CD8-positive, alpha-beta T cell (primary cell): ENCODE measurements at places on chromosomes 7 and 10.
A peak's percentile ranks its signal among the peaks of the same experiment; 100 is the strongest.

GRCh38 chr7:118059209-118059608 lies 124.8 kb upstream of the LSM8 start:
- no peak for DNase-seq

DNA sequence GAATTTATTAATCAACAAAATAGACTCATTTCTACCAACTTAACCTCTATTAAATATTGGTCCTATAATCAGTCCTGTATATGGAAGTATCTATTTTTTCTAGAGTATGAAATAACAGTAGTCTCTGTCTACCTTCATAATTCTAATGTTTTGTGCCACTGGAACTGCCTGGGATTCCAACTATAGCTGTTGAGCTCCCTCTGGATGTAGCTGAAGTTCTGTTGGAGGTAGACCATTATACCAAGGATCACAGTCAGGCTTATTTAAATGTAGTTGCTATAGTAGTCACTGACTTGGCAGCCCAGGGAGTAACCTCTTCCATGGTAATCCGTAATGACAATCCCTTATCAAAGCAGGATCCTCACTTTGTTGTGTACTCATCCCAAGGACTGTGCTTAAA lies 48.5 kb upstream of the PHYHIPL start:
- DNase-seq = no peak

GRCh38 chr7:516606-517456 lies 2.8 kb downstream of the PDGFA start:
- peak; percentile 24 for DNase-seq

GRCh38 chr10:34188221-34188620 lies 626.9 kb downstream of the PARD3 start:
- no peak for DNase-seq

- DNase-seq = no peak
Observed at GRCh38 chr10:5468262-5469106, 30.9 kb downstream of the CALML5 start.

DNA sequence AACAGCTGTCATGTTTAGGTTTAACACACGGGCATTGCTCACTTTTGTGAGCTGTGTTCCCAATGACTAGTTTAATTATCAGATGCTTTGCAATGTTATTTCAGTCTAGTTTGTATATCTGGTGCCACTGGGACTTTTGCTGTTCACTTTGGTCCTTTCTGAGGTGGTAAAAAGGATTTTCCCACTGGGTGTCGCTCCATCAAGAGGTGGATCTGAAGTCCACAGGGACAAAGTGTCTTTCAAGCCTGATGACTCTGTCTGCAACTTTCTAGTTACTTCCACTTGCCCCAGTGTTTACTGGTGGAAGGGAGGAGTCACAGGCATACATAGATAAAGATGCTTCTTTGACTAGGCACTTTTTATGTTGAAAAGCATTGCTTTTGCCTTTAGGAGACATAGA lies 242.2 kb downstream of the HGF start:
- DNase-seq = no peak

- no peak for DNase-seq
Observed at GRCh38 chr7:66257481-66257880, 52.3 kb downstream of the TPST1 start.

DNA sequence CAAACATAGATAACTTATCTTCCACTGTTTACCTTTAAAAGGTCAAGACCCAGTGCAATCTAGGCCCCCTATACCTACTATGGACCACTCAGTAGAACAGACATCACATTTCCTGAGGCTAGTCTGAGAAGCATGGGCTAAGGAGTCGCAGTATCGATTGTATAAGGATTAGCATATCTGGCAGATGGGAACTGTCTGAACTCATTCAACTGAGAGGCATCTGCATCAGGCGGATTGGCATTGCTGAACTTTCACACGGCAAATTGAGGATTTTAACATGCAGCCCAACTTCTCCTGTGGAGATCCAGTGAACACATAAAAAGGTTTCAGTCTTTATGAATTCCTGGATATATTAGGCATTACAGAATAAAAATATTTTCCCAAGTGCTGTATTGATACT lies 89.1 kb upstream of the LRGUK start:
- no peak for DNase-seq

DNA sequence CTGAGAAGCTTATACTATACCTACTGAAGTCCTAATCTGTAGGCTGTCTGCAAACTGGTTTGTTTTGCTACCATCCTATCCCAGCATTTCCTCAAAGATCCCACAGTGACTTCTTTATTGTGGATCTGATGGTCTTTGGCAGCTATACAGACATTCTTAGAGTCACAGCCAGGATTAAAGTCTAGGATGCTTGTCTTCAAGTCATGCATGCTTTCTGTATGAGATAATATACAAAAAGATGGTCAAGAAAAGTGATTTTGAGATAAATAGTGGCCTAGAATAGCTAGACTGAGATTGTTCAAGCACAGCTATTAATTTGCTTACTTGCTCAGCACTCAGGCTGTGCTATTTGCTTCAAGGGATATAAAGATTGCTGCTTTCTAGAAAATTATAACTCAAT lies 454.4 kb downstream of the AUTS2 start:
- DNase-seq = no peak

- no peak for DNase-seq
Observed at GRCh38 chr7:128891942-128892269, 18.6 kb downstream of the KCP start.

DNA sequence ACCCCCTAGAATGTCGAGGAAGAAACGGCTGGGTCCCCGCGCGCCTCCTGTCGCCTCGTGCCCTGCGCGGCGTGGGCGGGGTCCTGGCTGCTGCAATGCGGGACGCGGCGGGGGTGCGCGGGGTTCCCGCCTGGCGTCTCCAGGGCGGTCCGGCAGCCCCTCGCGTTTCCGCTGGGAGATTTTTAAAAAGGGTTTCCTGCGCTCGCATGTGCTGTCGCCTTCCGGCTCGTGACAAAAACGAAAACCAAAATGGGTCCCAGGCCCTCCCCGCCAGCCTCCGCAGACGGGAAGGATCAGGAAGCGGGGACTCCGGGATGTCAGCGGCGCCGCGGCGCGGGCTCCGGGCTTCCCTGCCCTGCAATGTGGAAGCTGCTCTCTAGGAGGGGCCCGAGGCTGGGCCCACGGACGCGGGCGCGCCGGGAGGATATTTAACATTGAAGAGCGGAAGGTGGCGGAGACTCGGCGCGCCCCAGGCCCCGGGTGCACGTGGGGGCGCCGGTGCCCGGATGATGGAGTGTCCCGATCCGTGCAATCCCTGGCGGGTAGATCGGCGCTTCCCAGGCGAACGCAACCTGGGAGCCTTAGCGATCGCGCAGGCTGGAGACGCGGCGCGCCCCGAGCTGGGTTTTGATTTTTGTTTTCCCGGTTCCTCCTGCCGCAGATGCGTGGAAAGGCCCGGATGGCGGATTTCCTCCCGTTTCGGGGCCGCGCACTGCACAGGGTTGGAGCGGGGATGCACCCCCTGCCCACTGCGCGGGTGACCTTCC lies 1.0 kb downstream of the PFKP start:
- peak; percentile 56 for DNase-seq

- DNase-seq = no peak
Observed at GRCh38 chr7:38147005-38147404, 31.0 kb upstream of the STARD3NL start.

GRCh38 chr10:11425296-11425610 lies 186.2 kb downstream of the USP6NL start:
- no peak for DNase-seq

GRCh38 chr7:34104115-34104514 lies 198.8 kb downstream of the BMPER start:
- no peak for DNase-seq

DNA sequence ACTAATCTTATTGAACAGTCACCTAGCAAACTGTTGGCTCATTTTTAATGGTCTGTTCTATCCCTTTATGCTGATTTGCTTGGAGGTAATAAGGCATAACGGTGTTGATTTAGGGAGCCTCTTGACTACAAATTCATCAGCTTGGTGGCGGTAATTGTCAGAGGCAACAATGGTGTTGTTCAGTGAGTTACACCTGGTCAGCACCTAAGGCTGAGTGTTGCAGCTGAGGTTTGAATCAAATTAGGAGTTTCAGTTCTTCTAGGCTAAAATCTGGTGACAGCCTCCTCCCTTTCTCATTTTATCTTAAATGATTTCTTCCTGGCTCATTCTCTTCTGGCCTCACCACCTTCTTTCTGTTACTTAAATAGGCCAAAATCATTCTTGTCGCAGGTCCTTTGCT lies 42.3 kb upstream of the SP8 start:
- no peak for DNase-seq

DNA sequence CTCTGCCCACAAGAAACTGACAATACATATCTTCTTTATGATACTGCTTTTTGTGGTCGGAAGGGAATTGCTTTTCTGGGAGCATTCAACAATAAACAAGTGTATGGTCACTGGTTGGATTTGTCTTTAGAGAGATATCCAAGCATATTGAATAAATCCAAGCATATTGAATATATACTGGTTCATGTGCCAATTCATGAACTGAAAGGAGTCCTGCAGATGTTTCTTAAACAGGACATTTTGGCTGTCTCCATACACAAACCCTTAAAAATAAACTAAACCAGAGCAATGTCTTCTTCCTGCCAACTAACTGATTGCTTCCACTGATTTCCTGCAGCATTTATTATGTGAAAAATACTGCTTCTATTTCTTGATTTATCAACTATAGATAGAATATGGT lies 173.9 kb downstream of the FOXP2 start:
- no peak for DNase-seq

- DNase-seq = no peak
Observed at GRCh38 chr7:35874886-35875285, 74.0 kb downstream of the SEPTIN7 start.

GRCh38 chr7:83036721-83037380 lies 125.8 kb downstream of the PCLO start:
- DNase-seq = no peak

DNA sequence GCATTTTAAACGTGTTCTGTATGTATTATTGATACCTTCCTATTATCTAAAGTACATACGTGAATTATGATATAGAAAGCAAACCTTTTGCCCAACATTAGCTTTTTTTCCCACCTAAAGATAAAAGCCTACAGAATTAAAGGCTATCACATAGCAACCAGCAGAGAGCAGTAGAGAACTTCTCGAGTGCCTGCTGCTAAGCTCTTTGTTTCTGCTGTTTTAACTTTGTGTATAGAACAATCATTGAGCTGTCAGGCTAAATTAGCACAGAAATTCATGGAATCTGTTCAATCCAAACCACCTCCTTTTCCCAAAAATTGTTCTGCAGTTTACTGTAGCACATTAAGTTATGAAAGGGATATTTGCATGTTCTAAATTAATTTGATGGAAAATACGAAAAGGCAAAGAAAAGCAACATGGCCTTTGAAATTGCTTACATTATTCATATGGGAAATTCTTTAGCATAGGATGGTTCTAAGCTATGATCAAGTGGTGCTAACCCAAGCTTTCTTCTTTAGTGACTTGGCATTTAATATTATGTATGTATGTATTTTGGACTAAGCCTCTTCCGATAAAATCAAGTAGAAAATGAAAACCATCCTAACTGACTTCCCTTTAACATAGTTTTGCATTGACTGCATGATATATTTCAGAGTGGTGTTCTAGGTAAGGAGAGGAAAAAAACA lies 1288.5 kb downstream of the GATA3 start:
- DNase-seq = peak; percentile 37

GRCh38 chr10:3192856-3193635 lies 20.5 kb upstream of the PITRM1 start:
- peak; percentile 65 for DNase-seq

GRCh38 chr7:121288894-121289293 lies 39.9 kb upstream of the WNT16 start:
- no peak for DNase-seq

GRCh38 chr7:67590649-67591048 lies 594.0 kb downstream of the TYW1 start:
- DNase-seq = no peak

GRCh38 chr10:131419797-131420196 lies 108.3 kb upstream of the TCERG1L start:
- DNase-seq = no peak

GRCh38 chr7:150450491-150451001 lies at the start of gene GIMAP8:
Gene GIMAP8 (plus strand): TSS chr7:150450630. CDS start chr7:150466699, 16,069 bp downstream.
- peak; percentile 57 for DNase-seq

DNA sequence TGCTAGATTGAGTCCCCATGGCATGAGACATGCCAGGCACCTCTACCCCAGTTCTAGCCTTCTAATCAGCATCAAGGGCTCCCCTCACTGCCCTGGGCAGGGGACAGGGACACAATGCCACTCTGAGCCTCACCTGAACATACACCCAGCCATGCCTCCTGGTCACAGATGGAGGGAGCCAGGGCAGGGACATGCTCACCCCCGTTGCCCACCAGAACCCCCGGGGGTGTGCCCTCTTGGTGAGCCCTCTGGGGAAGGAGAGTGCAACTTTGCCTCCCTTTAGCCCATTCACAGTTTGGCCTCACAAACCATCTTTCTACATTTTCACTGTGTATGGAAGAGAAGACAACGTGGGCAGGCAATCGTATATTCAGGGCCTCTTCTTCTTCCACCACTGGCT lies 167.2 kb downstream of the LCOR start:
- no peak for DNase-seq

DNA sequence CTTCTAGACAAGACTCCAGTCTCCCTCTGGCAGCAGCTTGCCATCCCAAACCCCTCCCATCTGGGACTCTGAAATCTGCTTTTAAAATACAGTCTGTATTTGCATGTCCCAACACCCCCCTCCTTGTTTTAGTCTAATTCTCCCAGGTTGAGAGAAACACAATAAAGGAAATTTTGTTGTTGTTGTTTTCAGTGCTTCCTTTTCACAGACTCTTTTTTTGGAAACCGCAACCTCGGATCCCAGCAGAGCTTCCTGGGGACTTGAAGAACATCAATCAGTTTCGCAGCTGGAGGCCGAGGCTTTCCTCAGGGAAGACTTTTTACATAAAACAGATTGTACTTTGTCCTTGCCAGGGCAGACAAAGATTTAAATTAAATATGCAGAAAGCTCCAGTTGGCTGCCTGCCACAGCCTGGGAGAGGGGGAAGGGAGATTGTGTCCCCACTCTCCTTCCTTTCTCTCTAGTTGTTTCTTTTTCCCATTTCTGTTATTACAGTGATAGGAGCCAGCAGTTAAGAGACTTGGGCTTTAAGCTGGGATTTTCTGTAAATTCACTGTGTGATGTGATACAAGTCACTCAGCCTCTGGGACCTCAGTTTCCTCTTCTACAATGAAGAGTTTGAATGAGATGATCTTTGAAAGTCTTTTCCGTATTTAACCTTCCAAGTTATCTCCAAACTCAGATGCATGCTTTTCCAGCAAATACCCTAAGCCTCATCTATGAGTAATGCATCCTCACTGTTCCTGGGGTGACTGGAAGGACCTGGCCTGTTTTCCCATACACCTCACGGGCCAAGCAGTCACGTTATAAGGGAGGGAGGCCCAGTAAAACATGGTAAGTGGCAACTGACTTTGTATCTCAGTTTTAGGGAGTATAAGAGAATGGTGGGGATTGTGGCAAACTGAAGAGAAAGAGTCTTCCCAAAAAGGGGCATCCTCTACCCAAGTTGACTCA lies 192.3 kb downstream of the REEP3 start:
- DNase-seq = no peak

DNA sequence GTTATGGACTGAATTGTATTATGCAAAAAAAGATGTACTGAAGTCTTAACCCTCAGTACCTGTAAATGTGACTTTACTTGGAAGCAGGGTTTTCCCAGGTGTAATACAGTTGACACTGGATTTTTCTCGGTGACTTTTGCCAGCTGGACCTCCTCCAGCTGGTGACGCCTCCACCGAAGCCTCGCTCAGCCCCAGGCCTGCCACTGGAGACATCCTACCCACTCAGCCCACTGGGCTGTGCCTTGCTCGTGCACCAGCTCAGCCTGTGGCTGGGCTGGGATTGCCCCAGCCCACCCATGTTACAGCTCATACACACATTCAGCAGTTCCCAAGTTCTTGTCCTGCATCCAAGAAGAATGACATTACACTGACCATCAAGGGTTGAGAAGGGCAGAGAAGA lies 42.4 kb upstream of the GPR22 start:
- no peak for DNase-seq

GRCh38 chr7:109951565-109951928 lies 1139.4 kb upstream of the LRRN3 start:
- no peak for DNase-seq
